Activated CD4-positive, alpha-beta T cell treated with anti-CD3 and anti-CD28 coated beads, Interleukin-2, amount 10 ng/mL, durations not matched to agents 24 days and 14 days (primary cell): ENCODE measurements at places on chromosomes 13 and 19. TPM values are rescaled to one million over a fixed set of nuclear protein-coding genes. Genes with fewer than 3 reads are reported as not detected.

DNA sequence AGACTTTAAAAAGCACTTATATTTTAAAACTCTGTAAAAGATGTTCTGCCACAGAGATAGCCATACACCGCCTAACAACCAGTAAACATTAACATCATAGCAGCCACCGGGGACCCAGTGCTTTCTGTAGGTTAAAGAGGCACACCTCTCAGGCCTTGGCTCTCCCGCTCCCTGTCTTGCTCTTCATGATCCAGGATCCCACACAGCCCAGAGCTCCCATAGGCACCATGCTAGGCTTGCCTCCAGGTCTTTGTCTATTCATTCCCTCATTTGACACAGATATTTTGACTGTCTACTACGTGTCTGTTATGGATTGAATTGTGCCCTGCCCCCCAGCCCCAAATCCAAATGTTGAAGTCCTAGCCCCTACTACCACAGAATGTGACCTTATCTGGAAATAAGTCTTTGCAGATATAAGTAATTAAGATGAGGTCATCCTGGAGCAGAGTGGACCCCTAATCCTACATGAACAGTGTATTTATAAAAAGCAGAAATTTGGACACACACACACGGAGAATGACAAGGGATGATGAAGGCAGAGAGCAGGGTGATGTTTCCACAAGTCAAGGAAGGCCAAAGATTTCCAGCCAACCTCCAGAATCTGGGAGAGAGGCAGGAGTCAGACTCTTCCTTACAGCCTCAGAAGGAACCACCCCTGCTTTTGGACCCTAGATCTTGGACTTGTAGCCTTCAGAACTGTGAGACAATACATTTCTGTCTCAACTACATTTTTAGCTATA, 272.6 kb downstream of the DNAJC15 start:
- H3K4me1 ChIP-seq, result no peaks in the 10 kb centered on the region
- no peak for DNase-seq
- peaks cover 17% of the 10 kb centered on the region for H3K27me3 ChIP-seq

Gene OR10H1
- total RNA-seq, result 0.05 TPM in 1 of 2 replicates, not detected in the other

DNA sequence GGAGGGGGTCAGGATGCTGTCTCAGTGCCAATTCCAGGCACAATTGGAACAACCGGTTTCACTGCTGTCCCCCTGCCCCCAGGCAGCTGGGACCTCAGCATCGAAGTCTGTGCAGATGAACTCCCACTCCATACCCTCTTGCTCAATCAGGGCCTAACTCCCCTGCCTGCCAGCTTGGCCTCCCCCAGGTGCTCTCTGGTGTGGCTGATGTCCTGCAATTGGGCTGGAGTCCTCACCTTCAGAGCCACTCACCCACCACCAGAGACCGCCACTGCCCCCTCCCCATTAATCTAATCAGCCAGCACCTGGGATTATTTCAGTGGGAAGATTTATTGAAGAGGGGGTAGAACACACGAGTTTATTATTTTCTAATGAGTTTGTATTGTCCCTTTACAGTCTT, 118.8 kb downstream of the MIPEP start:
- H3K4me1 ChIP-seq, result peaks cover 5% of the 10 kb centered on the region
- H3K27me3 ChIP-seq, result no peaks in the 10 kb centered on the region
- H3K36me3 ChIP-seq, result no peaks in the 10 kb centered on the region
- H3K4me3 ChIP-seq, result no peak overlapping the region

Gene PLPPR3
- total RNA-seq, result not detected in 2 replicates

DNA sequence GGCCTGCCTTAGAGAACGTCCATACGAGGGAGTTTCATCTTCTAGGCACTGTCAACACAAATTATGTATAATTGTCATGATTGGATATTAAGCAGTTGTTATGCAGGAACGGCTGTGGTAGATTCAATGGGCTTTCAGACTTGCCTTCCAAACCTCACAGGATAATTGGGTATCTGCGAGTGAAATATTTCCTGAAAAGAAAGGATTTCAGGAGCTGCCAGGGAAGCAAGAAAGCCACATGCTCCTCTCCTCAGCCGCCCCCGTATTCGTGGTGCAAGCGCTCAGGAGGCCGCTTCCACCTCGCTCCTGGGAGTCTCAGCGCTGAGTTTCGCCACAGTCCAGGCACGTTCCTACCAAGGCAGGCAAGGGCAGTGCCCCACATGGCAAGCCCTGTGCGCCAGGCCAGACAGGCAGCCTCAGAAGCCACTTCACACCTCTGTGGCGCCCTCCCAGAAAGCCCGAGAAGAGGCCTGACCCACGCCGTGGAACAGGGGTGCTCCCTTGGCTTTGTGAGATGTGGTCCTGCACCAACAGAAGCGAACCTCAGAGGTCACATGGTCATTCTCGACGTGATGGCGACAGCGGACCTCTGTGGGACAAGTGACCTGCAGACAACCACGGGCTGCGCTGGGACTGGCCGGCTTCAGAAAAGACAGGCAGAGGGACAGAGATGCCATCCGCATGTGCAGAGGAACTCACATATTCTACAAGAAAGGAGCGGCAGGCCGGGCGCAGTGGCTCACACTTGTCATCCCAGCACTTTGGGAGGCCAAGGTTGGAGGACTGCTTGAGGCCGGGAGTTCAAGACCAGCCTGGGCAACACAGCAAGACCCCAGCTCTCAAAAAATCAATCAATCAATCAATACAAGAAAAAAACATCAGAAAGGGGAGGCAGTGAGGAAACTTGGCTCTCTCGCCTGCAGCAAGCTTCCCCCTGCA, 41.4 kb downstream of the CEBPG start:
- no peak for DNase-seq
- H3K36me3 ChIP-seq, result no peaks in the 10 kb centered on the region
- no peaks in the 10 kb centered on the region for H3K27me3 ChIP-seq
- no peak overlapping the region for H3K27ac ChIP-seq
- H3K4me3 ChIP-seq, result no peak overlapping the region

- no peaks in the 10 kb centered on the region for H3K27me3 ChIP-seq
- H3K4me1 ChIP-seq, result no peaks in the 10 kb centered on the region
- peak overlapping the region; percentile 14 for H3K27ac ChIP-seq
- DNase-seq, result no peak
Observed at GRCh38 chr19:10991521-10992081, 30.8 kb downstream of the SMARCA4 start.

DNA sequence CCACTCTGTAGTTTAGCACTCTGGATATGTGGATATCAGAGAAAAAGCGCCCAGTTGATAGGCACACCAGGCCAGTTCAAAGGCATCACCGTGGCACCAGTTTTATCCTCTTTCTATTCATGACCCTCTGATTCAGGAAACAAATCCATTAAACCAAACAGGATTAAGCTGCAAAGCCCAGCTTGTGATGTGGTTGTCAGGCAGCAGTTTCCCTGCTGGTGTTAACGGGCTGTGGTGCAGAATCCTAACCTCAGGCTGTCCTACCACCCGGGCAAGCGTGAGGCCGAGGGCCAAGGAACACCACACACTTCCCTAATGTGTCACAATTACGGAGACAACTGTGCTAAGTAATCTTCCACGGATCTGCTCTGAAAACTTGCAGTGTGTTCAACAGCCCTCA, 209.1 kb downstream of the OLFM4 start:
- H3K27ac ChIP-seq, result no peak overlapping the region
- H3K36me3 ChIP-seq, result no peaks in the 10 kb centered on the region
- no peak overlapping the region for H3K4me3 ChIP-seq
- no peak for DNase-seq

DNA sequence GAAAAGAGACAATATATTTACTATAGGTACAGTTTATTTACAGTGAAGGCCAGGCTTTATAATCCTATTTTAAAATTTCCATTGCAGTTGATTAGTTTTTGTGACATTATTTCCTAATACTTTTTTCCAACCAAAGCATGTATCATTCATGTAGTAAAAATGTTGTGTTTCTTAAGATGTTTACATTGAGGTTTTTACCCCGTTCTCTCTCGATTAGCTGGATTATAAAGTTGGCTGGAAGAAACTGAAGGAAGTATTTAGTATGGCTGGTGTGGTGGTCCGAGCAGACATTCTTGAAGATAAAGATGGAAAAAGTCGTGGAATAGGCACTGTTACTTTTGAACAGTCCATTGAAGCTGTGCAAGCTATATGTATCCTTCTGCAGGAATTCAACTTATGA, 21.2 kb downstream of the HNRNPM start:
- no peak overlapping the region for H3K4me3 ChIP-seq
- peaks cover 26% of the 10 kb centered on the region for H3K4me1 ChIP-seq
- DNase-seq, result no peak

- no peaks in the 10 kb centered on the region for H3K27me3 ChIP-seq
- H3K4me3 ChIP-seq, result no peak overlapping the region
- peak overlapping the region; percentile 70 for H3K27ac ChIP-seq
Observed at GRCh38 chr19:41425174-41426115, 1.7 kb downstream of the B3GNT8 start.

- H3K36me3 ChIP-seq, result no peaks in the 10 kb centered on the region
- no peaks in the 10 kb centered on the region for H3K4me1 ChIP-seq
- H3K27ac ChIP-seq, result no peak overlapping the region
- peak; percentile 55 for DNase-seq
Observed at GRCh38 chr13:48542581-48543341, 9.9 kb upstream of the RCBTB2 start.

DNA sequence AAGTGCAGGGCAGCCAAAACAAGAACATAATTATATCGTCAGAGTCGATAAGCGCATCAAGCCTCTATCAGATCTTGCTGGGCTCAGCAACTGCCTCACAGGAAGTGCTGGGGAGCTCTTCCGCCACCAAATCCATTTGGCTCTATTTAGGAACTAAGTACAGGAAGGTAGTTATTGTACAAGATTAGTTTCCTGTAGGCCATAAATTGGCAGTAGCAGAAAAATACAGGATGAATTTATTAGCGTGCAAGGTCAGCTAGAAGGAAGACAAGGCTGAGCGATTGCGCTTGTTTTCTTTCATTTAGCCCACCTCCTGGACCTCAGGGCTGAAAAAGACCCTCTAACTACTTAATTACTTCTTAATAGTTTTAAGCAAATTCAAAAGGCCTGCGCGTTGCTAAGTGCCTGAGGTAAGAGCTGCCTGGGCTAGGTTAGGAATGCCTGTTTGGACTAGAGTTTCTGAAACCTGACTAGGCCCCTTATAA, 118.5 kb downstream of the IRS2 start:
- H3K27me3 ChIP-seq, result no peaks in the 10 kb centered on the region
- H3K4me3 ChIP-seq, result no peak overlapping the region
- H3K27ac ChIP-seq, result no peak overlapping the region

Gene ITM2B
- total RNA-seq, result 51.7 and 53.1 TPM in 2 replicates

Gene TUBA3C
- not detected in 2 replicates for total RNA-seq

GRCh38 chr13:55563267-55563666, 1577.5 kb upstream of the PRR20A start:
- no peak for DNase-seq
- H3K27me3 ChIP-seq, result no peaks in the 10 kb centered on the region
- no peaks in the 10 kb centered on the region for H3K4me1 ChIP-seq
- H3K4me3 ChIP-seq, result no peak overlapping the region
- H3K27ac ChIP-seq, result no peak overlapping the region

- DNase-seq, result no peak
- no peak overlapping the region for H3K4me3 ChIP-seq
- no peaks in the 10 kb centered on the region for H3K4me1 ChIP-seq
- H3K36me3 ChIP-seq, result no peaks in the 10 kb centered on the region
Observed at GRCh38 chr13:39317291-39317690, 279.0 kb downstream of the NHLRC3 start.

DNA sequence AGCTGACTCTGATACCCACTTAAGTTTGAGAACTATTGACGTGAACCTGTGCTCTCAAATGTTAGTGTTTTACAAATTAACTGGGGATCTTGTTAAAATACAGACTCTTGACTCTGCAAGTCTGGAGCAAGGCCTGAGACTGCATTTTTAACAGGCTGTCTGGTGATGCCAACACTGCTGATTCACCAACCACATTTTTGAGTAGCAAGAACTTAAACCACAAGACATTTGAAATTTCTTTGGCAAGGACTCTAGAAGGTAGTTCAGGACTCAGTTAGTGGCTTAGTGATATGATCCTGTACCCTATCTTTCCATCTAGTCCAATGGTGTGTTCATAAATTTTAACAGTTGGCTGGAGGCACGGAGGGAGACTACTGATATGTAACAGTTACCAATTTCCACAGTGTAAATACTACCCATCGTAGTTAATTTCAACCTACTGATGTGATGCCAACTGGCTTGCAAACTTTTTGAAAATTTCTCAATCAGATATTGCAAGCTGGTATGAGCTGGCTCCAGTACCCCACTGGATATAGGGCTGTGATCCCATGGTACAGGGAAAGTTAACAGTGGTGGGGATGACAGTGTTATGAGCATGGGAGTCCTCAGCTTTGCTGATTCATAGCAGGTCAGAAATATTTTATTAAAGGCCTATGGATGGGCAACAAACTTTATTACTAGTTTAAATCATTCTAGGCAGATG, 255.1 kb downstream of the TBC1D4 start:
- no peak overlapping the region for H3K27ac ChIP-seq
- H3K36me3 ChIP-seq, result no peaks in the 10 kb centered on the region
- no peak overlapping the region for H3K4me3 ChIP-seq
- DNase-seq, result no peak
- peaks cover 2% of the 10 kb centered on the region for H3K27me3 ChIP-seq

DNA sequence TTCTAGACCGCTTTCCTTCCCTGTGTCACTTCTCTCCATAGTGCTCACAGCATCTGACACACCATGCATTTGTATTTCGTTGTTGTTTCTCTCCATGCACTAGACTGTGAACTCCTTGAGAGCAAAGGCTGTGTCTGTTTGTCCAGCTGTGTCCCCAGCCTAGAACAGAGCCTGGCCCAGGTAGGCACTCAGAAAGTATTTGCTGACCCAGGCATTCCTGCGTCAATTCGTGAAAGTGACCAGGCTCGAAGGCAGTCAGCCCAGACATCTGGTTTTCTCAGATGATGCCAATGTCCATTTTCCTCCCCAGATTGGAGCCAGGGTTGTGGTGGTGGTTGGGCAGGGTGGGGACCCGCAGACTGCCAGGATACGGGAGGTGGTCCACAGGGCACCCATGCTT, 164.8 kb downstream of the ZNF536 start:
- H3K36me3 ChIP-seq, result no peaks in the 10 kb centered on the region
- no peak for DNase-seq
- no peak overlapping the region for H3K4me3 ChIP-seq
- no peaks in the 10 kb centered on the region for H3K4me1 ChIP-seq
- no peak overlapping the region for H3K27ac ChIP-seq
- no peaks in the 10 kb centered on the region for H3K27me3 ChIP-seq

DNA sequence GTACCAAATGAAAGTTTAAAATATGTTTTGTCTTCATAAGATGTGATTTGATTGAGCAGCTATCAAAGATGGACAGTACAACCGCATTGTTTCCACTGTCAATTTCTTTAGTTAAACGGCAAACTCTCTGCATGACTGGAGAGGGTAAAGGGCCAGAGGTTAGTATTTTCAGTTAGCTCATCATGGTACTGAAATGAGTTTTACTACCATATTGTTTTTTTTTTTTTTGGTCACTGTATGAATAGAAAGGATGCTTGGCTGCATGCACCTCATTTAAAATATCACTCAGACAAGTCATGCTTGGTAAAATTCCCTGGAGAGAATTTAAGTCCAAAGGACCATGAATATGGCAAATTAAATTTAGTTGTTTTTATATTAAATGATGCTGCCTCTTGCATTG, 942.1 kb upstream of the SPRY2 start:
- H3K36me3 ChIP-seq, result no peaks in the 10 kb centered on the region
- H3K4me1 ChIP-seq, result no peaks in the 10 kb centered on the region
- H3K27ac ChIP-seq, result no peak overlapping the region
- H3K4me3 ChIP-seq, result no peak overlapping the region

Gene RNF17
- total RNA-seq, result not detected in 2 replicates

GRCh38 chr19:19407633-19407930, 2.1 kb downstream of the GATAD2A start:
- H3K4me3 ChIP-seq, result no peak overlapping the region
- DNase-seq, result no peak
- H3K27ac ChIP-seq, result peak overlapping the region; percentile 93
- peaks cover 18% of the 10 kb centered on the region for H3K36me3 ChIP-seq
- H3K27me3 ChIP-seq, result no peaks in the 10 kb centered on the region

Gene PSG7
- total RNA-seq, result not detected in 2 replicates

- no peak overlapping the region for H3K27ac ChIP-seq
- H3K36me3 ChIP-seq, result peaks cover 8% of the 10 kb centered on the region
- H3K4me3 ChIP-seq, result no peak overlapping the region
- no peak for DNase-seq
Observed at GRCh38 chr19:41373993-41374392, 2.3 kb upstream of the TMEM91 start.

Gene RNF225
- 0.54 and 1.1 TPM in 2 replicates for total RNA-seq
